ENCODE measurements at places on chromosomes 13 and 19.
A peak's percentile ranks its signal among the peaks of the same experiment; 100 is the strongest.

DNA sequence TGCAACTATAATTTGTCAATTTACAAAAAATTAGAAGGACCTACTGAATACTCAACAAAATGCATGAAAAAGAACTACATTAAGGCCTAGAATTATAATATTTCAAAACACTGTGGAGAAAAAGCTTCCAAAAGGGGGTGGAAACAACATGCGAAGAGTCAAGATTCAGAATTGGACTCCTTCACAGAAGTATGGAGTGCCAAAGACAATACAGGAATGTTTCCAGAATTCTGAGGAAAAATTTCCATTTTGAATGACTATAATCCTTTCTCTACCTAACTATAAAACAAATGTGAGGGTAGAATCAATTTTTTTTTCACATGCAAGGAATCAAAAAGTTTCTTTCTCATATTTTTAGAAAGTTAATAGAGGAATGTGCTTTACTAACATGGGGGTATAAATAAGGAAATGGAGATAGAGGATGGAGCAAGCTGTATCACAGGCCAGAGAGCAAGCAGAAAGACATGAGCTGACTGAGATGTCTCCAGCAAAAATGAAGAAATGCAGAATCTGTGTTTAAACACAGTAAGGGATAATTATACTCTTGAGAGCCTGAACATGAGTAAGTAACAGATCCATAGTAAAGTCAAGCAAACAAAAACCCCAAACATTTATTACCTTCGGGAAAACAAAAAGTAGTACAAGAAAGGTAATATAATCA lies 39.5 kb upstream of the SMAD9 start:
- DNase-seq: no peak

GRCh38 chr13:38743466-38743865 lies 56.6 kb downstream of the FREM2 start:
- no peak for DNase-seq

- DNase-seq: no peak
Measured at GRCh38 chr13:111923991-111924677, 142.8 kb upstream of the SOX1 start.

GRCh38 chr19:42352301-42353259 lies 27.1 kb downstream of the MEGF8 start:
- DNase-seq: no peak

DNA sequence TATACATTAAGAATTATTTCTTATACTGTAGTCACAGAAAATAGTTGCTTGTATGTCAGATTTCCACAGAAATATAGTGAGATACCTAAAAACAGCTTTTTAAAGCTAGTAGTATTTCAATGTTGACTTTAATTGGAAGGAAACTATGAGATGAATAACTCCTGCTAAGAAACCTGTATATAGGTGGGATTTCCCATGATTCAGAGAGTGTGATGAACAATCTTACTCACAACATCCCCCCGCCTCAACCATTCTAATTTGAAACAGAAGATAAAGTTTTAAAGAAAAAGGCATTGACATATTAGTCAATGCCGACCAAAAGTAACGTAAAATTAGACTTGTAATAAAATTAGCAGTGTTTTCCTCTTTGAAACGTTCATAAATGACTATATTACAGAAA lies 1.4 kb upstream of the MIR17HG start:
- DNase-seq: no peak

GRCh38 chr19:54415208-54415900 lies at the start of gene TTYH1:
Gene TTYH1 (plus strand): TSS chr19:54415464. CDS start chr19:54415553, 89 bp downstream.
- DNase-seq: no peak

GRCh38 chr13:83881917-83882605 lies at the start of gene SLITRK1:
Gene SLITRK1 (minus strand): TSS chr13:83882474. CDS start chr13:83881507, 967 bp downstream.
- peak; percentile 83 for DNase-seq

DNA sequence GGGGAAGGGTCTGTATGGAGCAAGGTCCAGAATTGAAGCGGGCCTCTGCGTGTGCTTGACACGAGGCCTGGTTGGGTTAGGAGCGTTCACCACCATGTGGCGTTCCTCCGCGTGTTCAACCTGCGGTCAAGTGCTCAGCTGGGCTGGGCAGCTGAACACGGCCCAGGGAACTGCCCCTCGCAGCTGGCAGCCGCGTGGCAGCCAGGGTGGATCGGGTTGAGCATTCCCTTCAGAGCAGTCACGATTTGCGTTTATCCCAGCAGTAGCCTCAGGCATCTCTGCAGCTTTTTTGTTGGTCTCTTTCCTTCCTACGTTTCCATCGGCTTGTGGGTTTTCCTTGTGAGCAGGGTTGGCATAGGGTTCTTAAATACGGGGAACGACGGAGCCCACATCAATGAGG lies 28.7 kb upstream of the F2RL3 start:
- DNase-seq: no peak

- DNase-seq: no peak
Measured at GRCh38 chr13:85303630-85304029, 495.6 kb downstream of the SLITRK6 start.

DNA sequence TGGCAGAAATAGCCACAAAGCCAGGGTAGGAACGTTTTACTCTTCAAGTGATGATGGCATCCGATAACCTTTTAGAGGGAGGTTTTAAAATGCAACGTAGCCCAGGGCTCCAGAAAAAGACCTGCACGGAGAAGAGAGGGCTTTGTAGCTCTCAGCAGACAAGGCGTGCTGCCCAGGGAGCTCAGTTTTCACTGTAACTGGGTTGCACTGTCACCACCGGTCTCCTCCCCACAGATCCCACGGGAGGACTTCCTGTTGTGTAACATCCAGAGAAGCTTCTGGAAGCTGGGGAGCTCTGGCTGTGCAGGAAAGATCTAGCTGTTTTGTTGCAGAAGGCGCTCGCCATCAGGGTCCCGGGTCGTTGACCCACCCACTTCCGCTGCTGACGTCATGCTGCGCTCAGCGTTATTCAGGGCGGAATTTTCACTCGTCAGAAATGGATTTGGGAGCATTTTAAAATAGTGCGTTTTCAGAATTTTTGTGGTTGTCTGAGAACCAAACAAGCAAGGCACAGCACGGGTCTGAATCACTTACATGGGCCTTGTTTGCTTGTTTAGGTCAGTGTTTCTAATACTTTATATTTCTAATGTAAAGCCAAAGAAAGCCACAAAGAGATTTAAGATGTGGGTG lies 50.8 kb downstream of the ATP11A start:
- DNase-seq: peak; percentile 64

DNA sequence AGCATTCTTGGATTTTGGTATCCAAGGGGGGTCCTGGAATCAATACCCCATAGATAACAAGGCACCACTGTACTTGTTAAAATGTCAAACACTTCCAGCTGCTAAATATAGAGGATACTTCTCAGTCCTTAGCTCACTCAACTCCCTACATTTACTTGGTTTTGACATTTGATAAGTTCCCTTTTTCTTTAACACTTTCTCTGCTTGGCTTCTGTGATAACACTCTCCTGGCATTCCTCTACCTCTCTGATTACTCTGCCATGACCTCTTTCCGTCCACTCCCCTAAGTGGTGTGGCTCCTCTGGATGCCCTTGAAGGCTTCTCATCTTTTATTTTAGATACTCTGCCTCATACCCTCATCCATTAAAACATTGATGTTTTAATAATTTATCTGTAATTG lies 65.2 kb downstream of the MICU2 start:
- no peak for DNase-seq

- no peak for DNase-seq
Measured at GRCh38 chr19:41019346-41019745, 28.3 kb downstream of the CYP2B6 start.

GRCh38 chr13:73092829-73093228 lies 34.0 kb downstream of the KLF5 start:
- DNase-seq: no peak

DNA sequence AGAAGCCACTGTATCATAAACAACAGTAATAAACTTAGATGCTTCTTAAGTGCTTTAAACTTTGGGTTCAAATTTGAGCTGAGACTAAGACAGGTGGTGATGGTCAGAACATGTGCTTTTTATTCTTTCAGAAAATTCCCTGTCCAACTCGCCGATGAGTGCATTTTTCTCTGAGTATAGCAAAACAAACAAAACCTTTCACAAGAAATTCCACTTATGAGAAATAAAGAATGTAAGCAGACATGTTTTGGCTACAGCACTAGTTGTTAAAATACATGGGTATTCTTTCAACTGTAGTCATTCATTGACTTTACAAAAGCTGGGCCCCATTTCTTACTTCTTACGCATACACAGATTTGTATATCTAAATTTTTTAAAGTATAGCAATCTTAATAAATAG lies 125.6 kb downstream of the SPRY2 start:
- DNase-seq: no peak

DNA sequence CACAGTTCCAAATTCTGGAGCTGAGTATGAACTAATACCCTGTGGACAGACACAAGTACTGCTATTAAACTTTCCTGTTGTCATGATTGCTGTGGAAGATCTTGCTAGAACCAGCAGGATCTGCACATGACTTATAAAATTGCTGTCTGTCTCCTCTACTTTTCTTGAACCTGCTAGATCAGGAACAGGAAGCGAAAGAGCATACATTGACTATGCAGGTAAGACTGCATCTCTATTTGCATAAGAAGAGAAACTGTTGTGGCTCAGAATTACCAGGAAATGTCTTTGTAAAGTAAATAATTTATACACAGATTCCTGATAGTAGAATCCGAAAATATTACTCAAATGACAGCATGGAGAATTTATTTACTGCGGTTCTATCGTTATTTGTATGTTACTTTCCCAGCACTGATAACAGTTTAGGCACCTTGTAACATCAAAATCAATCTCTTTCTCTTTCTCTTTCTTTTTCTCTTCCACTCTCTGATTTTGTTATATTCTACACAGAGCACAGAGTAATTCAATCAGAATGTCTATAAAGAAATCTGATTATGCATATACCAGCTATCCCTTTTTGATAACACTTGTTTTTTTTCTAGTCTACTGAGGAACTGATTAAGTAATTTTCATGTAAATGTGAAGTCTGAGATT lies 226.5 kb downstream of the MYO16 start:
- DNase-seq: no peak

- DNase-seq: no peak
Measured at GRCh38 chr13:111388851-111389500, 68.5 kb downstream of the TEX29 start.

DNA sequence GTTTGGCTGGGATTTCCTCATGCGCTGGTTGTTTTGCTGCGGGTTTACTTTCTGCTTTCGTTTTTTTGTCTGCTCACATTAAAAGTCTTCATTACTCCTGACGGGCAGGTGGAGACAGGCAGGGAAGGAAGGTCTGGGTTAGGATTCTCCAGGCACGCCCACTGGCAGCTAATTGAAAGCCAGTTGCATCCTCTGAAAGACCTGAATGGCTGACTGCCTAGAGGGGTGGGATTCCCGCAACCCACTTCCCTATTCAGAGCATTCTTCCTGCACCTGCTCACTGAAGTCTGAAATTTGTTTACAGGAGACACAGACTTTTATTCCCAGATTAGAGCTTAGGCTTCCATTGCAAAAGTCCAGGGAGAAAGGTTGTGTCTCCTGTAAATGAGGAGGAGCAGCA lies 172.0 kb downstream of the UQCRFS1 start:
- DNase-seq: no peak

GRCh38 chr19:54955376-54955775 lies 8.0 kb upstream of the NLRP7 start:
- no peak for DNase-seq

- DNase-seq: no peak
Measured at GRCh38 chr13:111385183-111385857, 64.9 kb downstream of the TEX29 start.

- no peak for DNase-seq
Measured at GRCh38 chr19:3073931-3074595, 11.8 kb upstream of the TLE5 start.

- peak; percentile 54 for DNase-seq
Measured at GRCh38 chr19:47447470-47448359, 24.0 kb downstream of the SLC8A2 start.

- DNase-seq: peak; percentile 26
Measured at GRCh38 chr13:98033277-98034247, 80.1 kb downstream of the IPO5 start.

- no peak for DNase-seq
Measured at GRCh38 chr13:74250738-74251190, 116.6 kb upstream of the KLF12 start.

DNA sequence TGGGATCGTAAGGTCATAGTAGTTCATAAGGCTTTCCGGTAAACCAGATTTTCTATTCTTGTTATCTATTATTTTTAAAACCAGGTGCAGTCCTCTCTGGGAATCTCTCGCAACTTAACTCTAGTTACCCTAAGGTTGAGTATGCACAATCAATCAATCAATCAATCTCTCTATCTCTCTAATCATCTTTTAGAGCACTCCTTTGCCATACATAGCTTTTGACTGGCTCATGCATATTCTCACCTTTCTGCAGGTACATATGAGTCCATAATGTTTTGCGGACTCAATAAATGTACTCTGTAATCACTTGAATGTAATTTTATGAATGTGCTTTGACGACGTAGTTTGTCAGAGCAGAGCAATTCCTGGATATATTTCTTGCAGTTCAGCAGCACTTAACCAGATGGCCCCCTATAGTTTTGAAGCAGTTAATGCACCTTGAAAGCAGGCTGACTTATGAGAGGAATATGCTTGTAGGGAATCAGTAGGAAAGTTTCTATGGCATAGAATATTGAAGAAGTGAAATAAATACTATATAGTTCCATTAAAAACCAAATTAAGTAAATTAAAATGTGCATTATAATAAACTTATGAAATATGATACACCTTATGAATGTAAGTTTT lies 524.7 kb downstream of the GPC5 start:
- DNase-seq: peak; percentile 13

GRCh38 chr13:24178847-24179485 lies 18.4 kb downstream of the SPATA13 start:
- no peak for DNase-seq

- peak; percentile 52 for DNase-seq
Measured at GRCh38 chr19:38538386-38538785, 79.4 kb downstream of the MAP4K1 start.

- peak; percentile 88 for DNase-seq
Measured at GRCh38 chr19:35140962-35141836, 1.9 kb upstream of the FXYD7 start.

DNA sequence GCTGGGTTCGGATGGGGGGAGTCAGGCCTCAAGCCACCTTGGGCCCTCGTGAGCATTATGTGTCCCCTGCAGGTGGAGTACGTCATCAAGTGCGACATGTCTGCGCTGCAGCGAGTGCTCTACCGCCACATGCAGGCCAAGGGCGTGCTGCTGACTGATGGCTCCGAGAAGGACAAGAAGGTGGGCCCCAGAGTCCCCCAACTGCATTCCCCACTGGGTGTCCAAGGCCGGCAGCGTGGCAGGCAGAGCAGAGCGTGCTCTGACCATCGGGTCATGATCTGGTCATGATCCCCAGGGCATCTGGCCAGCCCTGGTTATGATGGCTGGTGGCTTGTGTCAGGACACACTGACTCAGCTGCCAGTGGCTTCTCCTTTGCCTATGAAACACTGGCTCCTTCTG lies 63.4 kb downstream of the SMARCA4 start:
- no peak for DNase-seq

Data from pons (tissue), 1 donor.